Stimulated activated CD4-positive, alpha-beta T cell treated with anti-CD3 and anti-CD28 coated beads, Interleukin-15, amount 100 ng/mL, for 48 hours (primary cell): ENCODE measurements at places on chromosomes 7 and 10.

- no peak for DNase-seq
Measured at GRCh38 chr10:17059197-17059688, 70.4 kb downstream of the CUBN start.

DNA sequence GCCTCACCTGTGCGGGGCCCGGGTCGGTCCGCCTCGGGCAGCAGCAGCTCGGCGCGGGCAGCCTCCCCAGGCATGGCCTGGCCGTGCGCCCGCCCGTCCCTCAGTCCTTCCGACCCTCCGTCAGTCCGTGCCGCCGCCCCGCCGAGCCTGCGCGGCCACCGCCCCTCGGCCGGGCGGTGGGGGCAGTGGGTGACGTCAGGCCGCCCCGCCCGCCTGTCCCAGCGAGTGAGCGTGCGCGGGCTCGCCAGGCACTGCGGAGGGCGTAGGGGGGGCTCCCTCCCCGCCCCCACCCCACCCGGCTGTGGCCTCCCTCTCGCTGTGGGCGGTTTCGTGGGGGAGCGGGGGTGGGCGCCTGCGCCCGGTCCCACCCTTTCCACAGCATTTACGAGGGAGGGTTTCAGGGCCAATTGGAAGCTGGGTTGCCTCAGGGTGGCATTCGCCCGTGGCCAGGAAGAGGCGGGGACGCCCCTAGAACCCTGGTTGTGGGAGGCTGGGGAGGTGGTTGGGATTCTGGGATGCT lies at the start of gene NACAD:
Gene NACAD (minus strand): TSS at position 149 of the 520 bp plus-strand sequence. CDS start 75 bp downstream, at position 74.
- no peak for DNase-seq

GRCh38 chr7:107838816-107839565 lies 36.0 kb upstream of the SLC26A3 start:
- DNase-seq, result no peak

- DNase-seq, result no peak
Measured at GRCh38 chr10:571166-571565, 118.3 kb downstream of the DIP2C start.

GRCh38 chr7:1231214-1232102 lies 1.2 kb upstream of the UNCX start:
- no peak for DNase-seq

DNA sequence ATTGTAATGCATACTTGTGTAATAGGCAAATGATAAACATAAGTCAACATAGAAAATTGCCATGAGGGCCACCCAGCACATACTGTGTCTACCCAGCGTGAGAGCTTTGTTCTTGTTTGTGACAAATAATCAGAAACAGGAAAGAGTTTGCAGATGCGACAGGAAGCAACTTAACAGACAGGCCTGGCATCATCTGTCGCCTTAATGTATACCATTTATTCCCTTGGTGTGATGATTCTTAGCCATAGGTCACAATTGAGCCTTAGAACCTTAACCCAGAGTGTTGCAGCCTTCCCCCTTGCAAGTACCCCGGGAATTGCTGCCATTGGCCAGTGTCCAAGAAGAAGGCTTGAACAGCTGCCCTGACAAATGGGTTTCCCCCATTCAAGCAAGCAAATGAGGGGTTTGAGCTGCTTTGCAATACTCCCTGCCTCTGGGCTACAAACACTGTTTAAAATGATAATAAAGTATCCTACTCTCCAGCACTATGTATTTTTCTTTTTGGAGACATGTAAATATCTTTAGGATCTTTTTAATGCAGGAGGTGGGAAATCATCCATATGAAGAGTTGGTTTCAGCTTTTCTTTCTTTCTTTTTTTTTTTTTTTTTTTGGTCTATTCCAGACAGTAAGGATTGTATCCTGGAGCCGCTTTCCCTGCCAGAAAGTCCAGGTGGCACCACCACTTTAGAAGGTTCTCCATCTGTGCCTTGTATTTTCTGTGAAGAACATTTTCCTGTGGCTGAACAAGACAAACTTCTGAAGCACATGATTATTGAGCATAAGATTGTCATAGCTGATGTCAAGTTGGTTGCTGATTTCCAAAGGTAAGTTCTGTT lies 80.0 kb downstream of the ZNF277 start:
- no peak for DNase-seq

DNA sequence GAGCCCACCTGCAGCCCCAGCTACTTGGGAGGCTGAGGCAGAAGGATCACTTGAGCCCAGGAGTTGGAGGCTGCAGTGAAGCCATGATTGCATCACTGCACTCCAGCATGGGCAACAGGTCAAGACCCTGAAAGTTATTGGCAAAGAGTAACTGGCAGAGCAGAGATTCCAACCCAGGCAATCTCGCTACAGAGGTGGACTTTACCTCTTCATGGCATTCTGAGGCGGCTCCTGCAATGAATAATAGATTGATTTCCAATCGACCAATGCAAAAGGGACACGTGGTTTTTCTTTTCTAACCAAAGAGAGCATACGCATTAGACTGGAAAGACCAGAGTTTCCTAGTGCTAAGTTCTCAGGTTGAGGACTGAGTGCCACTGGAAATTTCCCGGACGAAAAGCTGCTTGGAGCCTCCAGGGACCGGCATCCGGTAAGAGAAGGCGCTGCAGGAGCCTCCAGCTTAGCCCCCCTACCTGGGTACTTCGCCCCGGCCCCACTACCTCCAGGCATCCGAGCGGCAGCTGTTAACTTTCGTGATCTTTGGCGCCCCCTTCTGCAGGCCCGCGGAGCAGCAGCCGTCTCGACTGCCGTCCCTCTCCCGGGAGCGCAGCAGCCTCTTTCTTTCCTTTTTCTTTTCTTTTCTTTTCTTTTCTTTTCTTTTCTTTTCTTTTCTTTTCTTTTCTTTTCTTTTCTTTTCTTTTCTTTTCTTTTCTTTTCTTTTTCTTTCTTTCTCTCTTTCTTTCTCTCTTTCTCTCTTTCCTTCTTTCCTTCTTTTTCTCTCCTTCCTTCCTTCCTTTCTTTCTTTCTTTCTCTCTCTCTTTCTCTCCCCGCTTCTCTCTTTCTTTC lies 4.1 kb downstream of the MBLAC1 start:
- DNase-seq, result peak; percentile 83

DNA sequence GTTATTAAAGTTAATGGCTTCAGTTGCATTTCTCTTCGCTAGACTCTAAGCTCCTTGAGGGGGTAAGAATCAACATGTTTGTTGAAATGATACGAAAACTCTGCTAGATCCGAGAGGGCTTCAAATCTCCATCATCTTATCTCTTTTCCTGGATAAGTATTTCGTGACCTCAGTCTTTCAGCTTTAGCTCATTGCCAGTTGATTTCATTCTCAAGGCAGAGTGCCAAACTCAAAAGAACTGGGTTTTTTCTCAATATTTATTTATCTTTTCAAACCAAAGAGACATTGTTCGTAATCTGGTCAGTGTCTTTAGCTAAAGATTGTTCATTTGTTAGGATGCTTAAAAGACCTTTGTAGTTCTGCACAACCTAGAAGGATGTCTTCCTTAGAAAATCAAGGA lies 108.9 kb downstream of the ARID5B start:
- no peak for DNase-seq

DNA sequence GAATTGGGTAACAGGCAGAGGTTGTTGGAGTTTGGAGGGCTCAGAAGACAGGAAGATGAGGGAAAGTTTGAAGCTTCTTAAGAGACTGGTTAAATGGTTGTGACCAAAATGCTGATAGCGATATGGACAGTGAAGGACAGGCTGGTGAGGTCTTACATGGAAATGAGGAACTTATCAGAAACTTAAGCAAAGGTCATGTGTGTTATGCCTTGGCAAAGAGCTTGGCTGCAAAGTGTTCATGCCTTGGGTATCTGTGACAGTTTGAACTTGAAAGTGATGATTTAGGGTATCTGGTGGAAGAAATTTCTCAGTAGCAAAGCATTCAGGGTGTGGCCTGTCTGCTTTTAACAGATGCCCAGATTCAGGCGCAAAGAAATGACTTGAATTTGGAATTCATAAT lies 64.5 kb upstream of the EEPD1 start:
- no peak for DNase-seq

DNA sequence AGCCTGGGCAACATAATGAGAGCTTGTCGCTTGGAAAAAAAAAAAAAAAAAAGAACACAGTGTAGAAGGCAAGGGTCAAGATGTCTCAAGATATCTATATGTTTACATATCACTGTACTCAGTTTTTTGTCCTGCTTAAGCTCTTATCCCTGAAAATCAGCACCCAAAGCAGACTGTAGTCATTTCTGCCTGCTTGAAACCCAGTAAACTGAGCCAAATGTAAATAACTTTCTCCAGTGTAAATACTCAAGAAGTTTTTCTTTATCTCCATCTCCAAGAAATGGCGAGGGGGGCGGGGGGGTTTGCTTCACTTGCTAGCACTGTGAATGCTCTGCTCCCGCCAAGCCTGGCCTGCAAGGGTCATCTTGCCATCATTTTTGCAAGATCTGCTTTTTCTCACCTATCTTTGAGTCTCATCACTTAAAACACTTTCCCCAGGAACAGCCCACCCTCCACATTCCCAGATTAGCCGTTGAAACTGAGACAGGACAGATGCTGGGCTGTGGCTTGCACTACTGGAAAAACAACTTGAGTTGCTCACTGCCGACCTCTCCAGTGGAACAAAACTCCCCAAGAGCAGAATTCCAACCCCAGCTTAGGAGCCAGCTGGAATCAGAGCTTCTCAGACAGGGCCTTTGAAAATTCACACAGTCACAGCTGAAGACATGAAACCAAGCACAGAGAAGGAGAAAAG lies 54.6 kb downstream of the AFAP1L2 start:
- DNase-seq, result no peak

- DNase-seq, result no peak
Measured at GRCh38 chr10:18293536-18294510, 153.6 kb downstream of the CACNB2 start.

DNA sequence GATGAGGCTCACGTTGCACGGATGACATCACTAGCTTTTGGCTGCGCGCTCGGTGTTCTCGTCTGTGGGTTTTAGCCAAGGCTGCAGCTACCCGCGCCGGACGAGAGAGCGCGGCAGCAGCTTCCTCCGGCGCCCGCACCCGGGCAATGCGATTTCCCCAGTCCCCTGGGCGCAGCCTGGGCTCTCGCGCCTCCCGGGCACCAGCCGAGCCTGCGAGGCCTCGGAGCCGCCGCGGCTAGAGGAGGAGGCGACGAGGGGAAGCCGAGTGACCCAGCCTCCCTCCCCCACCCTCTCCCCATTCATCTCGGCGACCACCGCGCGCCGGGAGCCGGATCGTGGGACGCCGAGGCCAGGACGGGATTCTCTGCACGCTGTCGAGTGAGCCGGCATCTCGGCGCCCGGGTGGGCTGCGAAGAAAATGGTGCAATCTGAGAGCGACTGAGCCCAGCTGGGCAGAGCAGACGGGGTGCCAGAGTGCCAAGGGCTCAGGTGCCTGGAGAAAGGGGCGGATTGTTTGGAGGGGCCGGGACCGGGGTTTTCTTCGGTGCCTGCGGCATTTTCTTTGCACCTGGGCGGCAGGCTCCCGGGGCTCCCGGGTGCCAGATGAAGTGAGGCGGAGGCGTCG lies 1.2 kb upstream of the TMEM178B start:
- DNase-seq, result no peak

DNA sequence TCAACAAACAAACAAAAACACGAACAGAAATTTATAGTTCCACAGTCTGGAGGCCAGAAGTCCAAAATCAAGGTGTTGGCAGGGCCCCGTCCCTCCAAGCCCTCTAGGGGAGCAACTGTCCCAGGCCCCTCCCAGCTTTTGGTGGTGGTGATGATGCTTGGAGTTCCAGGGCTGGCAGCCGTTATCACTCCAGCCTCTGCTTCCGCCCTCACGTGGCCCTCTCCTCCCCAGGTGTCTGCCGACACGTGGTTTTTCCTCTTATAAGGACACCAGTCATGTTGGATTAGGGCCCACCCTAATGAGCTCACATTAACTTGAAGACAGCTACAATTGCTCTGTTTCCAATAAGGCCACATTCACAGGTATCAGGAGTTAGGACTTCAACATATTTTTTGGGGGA lies 49.7 kb downstream of the MICALL2 start:
- no peak for DNase-seq

DNA sequence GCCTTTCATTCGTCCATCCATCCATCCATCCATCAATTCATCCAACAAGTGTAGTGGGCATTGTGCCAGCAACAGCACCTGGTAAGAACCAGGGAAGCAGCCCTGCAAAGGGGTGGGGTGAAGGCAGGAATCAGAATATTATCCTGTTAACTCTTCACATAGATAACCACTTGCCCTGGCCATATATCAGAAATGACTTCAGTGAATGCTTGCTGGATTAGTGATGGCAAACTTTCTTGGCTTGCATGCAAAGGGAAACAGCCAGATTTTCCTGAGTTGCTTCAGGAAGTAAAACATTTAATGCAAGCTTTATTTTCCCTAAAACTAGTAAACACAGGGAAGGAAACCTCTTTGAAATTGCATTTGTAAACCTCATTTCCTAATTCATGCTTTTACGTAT lies 743 bp downstream of the OR2A5 start:
- DNase-seq, result no peak

- peak; percentile 25 for DNase-seq
Measured at GRCh38 chr10:113961182-113962031, 82.3 kb upstream of the ADRB1 start.

DNA sequence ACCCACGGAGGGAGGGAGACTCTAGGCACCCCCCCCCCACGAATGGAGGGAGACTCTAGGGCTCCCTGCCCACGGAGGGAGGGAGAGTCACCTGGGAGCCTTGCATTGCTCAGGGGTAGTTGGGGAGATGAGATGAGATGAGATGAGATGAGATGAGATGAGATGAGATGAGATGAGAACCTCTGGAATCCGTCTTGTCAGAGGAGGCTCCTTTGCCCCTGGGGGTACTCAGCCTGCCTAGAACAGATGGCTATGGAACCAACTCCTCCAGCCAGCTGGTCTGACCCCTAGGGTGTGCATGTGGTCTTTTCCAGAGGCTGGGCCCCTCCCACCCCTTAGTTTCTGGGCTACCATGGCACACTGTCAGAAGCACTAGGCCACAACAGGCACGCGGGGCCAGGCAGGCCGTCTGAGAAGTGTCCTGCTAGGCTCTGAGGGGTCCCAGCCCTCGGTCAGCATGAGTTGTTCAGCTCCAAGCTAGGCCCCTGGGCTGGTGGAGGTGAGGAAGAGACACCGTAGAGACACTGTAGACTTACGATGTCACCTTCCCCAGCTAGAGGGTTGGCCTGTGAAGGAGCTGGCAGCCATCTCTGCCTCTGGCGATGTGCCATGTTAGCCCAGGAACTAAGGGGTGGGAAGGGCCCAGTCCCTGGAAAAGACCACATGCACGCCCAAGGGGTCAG lies 8.8 kb downstream of the TSPAN15 start:
- no peak for DNase-seq

- DNase-seq, result no peak
Measured at GRCh38 chr7:135684699-135685098, 22.4 kb downstream of the STMP1 start.

GRCh38 chr7:121940918-121941317 lies 68.0 kb downstream of the PTPRZ1 start:
- no peak for DNase-seq

DNA sequence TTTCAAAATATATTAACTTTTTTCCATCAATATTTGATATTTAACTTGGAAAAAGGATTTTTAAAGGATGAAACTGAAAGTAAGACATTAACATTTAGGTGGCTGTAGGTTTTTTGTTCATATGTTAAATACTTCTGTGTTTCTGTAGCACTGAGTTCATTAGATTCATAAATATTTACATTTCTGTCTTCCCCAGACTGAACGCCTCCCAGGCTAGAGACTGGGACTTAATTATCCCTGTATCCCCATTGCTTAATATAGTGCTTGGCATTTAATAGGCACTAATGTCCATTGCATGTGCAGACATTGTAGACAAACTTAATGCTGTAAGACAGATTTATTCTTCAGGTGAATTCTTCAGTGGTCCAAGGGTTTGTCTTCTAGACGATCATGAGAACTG lies 7.4 kb downstream of the PTPN12 start:
- DNase-seq, result no peak

- DNase-seq, result no peak
Measured at GRCh38 chr7:120877701-120878100, 19.8 kb upstream of the TSPAN12 start.

- no peak for DNase-seq
Measured at GRCh38 chr7:55172161-55172560, 153.3 kb downstream of the EGFR start.
